ENCODE measurements at places on chromosomes 13 and 19.

DNA sequence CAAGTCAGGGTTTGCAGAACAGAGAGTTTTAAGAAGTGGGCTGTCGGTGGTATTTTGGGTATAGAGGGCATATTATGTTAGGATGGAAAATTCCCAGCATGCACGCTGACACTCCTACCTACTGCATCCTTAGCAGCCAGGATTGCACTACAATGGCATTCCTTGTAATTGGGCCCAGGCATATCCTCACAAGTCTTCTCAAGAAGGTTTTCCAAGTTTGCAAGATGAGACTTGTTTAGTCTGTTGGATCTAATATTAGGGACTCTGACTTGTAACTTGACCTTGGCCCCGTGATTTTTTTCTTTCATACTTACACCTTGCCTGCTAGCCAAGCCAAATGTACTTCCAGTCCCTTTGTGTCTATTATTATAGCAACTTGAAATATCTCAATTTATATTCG is 335.7 kb upstream of the HTR2A start:
- DNase-seq: no peak

GRCh38 chr13:72341904-72342303 is 385.5 kb downstream of the MZT1 start:
- DNase-seq: no peak

DNA sequence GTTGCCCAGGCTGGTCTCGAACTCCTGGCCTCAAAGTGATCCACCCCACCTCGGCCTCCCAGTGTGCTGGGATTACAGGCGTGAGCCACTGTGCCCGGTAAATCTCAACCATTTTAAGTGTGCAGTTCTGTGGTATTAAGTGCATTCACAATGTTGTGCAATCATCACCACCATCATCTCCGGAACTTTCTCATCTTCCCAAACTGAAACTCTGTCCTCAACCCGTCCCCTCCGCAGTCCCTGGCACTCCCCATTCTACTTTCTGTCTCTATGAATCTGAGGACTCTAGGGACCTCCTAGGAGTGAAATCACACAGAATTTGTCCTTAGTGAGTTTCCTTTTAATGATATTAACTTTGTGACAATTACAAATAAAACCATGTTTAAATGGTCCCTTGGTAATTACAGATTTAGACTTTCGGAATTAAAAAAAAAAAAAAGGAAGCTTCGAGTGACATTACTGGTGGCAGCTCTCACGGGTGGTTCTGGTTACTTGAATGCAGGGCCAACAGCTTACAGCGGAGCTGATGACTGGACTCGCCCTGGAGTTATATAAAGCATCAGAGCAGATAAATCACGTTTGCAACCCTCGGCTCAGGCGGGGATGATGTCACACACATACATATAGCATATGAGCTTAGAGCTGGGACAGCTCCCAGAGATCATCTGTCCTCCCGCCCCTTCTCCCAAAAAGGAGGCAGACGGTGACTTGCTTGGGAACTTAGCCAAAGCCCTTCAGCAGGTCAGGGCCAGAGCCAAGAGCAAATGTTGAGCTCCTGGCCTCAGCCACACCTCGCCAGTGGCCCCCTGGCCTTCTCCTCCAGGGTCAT is 89.8 kb downstream of the ZNF557 start:
- no peak for DNase-seq

DNA sequence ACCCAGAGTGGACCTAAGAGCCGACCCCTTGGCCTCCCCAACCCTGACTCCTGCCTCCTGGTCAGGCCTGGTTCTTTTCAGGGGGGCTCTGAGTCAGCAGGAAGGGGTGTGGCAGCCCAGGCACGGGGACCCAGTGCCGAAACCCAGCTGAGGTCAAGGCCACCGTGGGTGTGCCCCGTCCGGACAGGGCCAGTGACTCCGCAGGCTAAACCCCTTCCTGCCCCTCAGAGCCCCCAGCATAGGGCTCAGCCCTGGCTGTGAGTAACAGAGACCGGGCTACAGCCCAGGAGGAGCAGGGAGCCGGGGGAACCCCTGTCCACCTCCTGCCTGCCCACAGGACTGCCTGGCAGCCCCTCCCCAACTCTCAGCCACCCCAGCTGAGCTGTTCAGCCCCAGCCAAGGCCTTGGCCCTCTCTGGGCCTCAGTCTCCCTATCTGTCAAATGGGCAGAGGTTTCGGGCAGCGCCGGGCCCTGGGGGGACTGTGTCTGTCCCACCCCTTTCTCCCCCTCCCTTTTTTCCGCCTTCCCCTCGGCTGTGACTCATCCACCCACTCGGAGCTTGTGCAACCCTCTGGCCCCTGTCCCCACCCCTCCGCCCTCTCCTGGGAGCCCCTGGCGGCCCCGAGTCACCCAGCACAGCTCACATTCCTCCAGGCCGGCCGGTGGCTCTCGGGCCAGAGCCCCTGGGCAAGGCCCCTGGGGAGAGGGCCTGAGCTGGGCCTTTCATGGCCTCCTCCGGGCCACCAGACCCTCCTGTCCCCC is 8.6 kb downstream of the ZBTB7A start:
- DNase-seq: peak; percentile 48

DNA sequence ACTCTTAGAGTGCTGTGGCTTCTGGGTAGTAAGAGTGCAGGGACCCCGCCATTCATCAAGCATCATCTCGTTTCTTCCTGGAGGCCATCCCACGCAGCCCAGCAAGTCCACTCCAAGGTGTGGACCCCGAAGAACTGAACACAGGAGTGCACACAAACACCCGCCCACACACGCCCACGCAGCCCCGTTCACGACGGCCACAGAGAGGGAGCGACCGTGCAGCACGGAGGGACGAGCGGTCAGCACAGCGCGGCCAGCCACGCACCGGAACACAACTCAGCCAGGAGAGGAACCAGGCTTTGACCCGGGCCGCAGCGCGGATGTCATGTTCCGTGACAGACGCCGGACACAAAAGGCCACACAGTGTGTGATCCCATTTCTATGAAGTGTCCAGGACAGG is 18.2 kb upstream of the RANBP3 start:
- DNase-seq: no peak

GRCh38 chr13:44920013-44920412 is 69.3 kb downstream of the NUFIP1 start:
- no peak for DNase-seq

- DNase-seq: no peak
Measured at GRCh38 chr19:2722541-2723344, 1.6 kb upstream of the DIRAS1 start.

- DNase-seq: no peak
Measured at GRCh38 chr13:96900986-96901385, 93.3 kb downstream of the OXGR1 start.

DNA sequence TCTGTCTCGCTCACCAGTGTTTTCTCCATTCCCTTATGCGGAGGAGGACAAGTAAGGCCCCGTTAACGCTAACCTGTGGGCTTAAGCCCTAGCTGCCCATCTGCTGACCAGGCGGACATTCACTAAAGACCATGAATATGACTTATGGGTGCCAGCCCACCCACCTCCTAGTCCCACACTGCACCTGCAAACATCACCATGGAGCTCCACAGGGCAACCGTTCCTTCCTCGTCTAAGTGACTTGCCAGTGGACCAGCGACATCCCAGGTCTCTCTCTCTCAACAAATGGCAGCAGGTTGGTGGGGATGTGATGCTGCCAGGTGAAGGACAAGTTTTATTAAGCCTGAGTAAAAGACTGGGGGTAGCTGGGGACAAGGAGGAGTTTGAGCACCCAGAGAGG is 55.2 kb downstream of the CCDC70 start:
- no peak for DNase-seq

- no peak for DNase-seq
Measured at GRCh38 chr13:59746291-59746962, 417.3 kb downstream of the DIAPH3 start.

DNA sequence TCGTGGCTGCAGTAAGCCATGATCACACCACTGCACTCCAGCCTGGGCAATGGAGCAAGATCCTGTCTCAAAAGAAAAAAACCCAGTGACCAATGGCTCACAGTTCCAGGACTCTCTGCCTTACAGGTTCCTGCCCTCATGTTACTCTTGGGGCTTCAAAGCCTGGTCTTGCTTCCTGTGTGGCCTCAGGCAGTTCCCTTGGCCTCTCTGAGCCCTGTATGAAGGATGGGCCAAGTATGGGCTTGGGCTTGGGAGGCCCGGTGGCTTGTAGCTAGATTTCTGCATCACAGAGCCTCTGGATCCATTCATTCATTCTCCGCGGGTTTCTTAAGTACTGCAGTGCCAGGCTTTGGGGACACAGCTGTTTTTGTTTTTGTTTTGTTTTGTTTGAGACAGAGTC is 780 bp upstream of the TSPAN16 start:
- DNase-seq: no peak

DNA sequence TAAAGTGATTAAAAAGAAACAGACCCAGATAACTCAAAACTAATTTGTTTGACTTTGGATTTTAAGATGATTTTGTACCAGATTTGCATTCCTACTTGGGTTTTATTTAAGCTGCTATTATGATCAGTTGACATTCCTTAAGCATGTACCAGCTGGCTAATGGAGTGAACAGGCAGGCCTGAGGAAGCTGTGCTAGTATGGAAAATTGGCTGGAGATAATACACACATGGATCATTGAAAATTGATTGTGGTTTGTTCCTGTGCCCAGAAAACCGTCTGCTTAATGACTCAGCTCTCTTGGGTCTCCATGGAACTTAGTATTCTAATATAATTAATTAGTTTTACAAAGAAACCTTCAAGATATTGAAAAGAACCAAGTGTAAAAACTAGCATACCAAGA is 22.6 kb downstream of the POLR1D start:
- no peak for DNase-seq

GRCh38 chr19:13093407-13094105 is 9.1 kb downstream of the LYL1 start:
- DNase-seq: peak; percentile 86
